HS-5 (cell line): ENCODE measurements at places on chromosomes 2 and 18.

GRCh38 chr2:234983011-234983726 lies 31.4 kb downstream of the SH3BP4 start:
- DNase-seq: no peak

- DNase-seq: no peak
These were observed 9.1 kb downstream of the LOXL3 start for GRCh38 chr2:74544634-74545033.

GRCh38 chr2:189534854-189535832 lies 45.4 kb downstream of the SLC40A1 start:
- DNase-seq: peak; percentile 42

DNA sequence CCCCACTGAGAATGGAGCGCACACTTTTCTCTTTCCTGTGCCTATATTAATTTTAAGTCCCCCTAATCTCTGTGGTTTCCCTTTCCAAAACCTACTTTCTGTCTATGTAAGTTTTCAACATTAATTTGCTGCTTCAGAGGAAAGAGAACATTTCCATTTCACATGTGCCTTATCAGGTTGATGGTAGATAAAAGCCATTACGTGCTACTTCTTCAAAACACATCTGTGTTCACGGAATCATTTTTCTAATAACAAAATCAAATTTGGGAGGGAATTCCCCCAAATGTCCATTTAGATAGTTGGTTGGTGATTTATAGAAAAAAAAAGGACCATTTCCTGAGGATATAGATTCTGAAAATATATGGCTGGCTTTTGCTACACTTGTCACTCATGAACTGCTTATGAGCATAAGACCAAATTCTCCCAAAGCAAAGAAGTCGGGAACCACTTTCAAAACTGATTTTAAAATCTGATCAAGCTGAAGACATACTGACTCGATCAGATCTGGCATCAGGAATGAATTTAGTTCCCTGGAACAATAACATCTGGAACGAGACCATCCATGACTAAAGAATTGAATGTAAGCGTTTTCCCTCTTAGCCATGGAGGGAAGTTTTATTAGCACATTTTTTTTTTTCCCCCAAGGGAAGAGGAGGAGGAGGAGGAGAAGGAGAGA lies 8.2 kb downstream of the PTGR3 start:
- no peak for DNase-seq

DNA sequence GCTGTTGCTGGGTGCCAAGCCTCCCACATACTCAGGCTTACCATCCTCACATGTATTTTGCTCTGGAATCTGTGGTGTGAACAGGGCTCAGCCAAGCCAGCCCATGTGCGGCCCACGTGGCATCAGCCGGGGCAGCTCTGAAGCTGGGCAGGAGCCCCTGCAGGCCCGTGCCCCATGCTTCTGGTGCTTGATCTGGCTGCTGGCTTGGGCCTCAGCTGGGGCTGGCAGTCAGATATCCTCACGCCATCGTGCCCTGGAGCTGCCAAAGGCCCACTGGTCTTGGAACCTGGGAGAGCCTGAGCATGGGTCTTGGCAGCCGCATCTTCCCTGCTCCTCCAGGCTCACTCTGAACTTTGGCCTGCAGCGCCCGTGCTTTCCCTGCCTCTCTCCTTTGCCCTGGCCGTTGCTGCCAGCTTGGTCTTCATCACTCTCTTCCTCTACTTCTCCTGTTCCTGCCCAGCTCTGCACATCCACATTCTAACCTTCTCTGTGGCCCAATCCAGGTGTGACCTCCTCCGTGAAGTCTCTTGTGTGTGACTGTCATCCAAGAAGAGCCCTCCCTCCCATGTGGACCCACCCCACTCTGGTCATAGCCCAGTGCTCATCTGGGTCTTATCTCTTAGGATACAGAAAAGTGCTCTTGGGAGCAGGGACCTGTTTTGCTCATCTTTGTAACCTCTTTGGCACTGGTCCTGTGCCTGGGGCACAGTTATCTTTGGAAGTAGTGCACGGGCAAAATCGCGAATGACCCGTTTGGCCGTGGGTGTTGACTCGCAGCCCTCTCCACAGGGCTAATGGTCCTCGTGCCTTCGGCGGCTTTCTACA lies 116.1 kb downstream of the RNF144A start:
- no peak for DNase-seq

DNA sequence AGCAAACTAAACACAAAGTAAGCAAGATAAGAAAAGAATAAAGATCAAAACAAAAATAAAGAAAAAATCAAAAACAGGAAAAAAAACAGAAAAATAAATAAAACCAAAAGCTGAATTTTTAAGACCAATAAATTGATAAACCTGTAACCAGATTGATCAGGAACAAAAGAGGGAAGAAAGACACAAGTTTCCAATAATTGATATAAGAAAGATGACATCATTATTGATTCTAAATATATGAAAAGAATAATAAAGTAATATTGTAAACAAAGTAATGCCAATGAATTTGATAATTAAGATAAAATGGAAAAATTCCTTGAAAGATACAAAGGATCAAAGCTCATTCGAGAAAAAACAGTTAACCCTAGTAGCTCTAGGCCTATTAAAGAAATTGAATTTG lies 394.6 kb upstream of the LRATD1 start:
- DNase-seq: no peak

- DNase-seq: no peak
These were observed 36.4 kb downstream of the LANCL1 start for GRCh38 chr2:210440206-210440605.

DNA sequence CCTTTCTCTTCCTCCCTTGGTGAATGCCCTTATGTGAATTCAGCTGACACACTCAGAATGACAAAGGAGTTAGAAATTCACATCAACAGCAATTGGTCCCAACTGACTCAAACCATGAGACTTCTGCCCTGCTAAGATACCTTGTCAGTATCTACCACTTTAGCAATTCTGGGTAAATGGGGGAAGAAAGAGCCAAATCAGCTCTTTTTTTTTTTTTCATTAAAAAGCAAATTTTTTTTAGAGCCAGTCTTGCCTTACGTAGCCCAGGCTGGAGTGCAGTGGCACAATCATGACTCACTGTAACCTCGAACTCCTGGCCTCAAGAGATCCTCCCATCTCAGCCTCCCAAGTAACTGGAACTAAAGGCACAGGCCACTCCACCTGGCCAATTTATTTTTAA lies 1.7 kb upstream of the PPP4R1 start:
- no peak for DNase-seq

GRCh38 chr18:34299828-34300227 lies 75.1 kb upstream of the NOL4 start:
- DNase-seq: no peak

DNA sequence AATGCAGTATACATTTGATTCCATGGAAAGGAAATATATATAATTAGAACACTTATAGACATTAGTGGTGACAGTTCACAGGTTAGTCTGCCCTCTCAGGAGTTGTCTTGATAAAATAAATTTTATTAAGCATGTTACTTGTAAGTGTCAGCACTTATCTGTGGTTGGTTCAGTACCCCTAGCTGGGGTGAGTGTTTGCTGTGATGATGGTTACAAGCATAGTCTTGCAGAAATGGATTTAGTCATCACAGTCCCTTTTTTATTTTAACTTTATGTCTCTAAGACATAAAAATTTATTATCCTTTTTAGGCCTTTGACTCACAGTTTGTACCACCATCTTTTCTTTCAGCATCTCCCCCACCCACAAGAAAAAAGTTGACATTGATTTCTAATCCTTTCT lies 52.1 kb downstream of the NCK2 start:
- DNase-seq: no peak

- DNase-seq: no peak
These were observed 42.7 kb upstream of the POLE4 start for GRCh38 chr2:74915743-74916142.

- DNase-seq: no peak
These were observed 220.8 kb downstream of the TFCP2L1 start for GRCh38 chr2:121064186-121064585.

- DNase-seq: peak; percentile 40
These were observed 280 bp upstream of the CYP1B1 start for GRCh38 chr2:38076152-38076709.

DNA sequence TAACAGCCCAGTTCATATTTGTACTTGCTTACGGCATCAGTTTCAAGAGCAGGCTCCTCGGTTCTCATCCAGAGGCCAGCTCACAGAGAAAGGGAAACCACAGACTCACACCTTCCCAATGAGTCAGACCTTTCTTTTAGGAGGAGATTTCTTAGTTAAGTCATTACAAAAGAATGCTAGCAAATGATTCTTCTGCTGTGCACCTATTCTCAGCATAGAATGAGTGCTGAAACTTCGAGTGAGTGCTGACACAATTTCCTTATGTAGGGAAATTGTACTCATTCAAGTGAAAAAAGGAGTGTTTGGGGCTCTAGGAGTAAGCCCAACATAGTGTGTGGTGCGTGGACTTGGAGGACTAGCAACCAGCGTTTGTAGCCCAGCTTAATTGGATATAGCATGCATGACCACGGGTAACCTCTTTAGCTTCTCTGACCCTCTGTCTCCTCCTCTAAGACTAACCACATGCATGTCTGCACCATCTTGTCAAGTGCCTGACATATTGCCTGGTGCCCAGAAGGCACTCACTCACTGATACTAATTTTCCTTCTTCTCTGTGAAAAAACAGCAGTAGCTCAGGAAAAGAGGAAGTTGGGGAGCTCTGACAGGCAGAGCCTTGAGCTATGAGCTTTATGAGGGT lies 87.0 kb downstream of the ALPK2 start:
- peak; percentile 85 for DNase-seq

DNA sequence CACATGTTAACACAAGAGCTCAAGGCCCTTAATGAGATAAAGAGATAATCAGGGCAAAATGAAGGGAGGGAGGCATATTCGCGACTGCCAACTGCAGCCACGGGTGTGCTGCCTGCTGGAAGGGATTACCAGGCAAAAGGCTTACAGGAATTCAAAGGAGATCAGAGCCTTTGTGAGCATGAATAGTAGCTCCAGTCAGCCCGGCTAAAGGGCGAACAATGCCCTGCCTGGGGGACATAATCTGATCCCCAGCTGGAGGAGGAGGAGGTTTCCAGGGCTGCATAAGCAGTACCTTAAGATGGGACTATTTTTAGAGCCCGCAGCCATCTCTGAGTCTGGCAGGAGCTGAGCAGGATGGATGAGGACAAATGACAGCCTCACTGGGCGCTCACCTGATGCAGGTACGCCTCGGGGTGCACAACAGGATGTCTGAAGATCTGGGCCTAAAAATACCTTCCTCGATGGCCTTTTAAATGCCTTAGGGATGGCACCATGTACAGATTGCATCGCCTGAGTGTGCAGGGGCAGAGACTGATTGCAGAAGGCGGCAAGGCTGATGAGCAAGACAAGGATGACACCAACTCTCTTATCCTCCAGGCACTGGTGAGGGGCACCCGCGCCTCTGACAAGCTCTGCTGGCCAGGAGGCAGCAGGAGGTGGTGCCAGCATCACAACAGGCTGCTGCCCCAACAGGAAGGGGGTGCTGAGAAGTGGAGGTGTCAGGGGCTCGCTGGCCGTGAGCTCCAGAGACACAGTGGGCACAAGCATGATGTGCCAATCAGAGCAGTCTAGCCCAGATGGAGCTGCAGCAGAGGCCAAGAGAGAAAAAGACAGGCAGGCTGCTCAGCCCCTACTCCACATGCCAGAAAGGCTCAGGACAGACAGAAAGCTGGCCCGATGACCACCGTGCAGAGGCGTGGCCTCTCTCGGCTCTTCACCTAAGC lies 111.4 kb downstream of the EIPR1 start:
- no peak for DNase-seq

- no peak for DNase-seq
These were observed 21.4 kb downstream of the HADHA start for GRCh38 chr2:26223018-26223417.

DNA sequence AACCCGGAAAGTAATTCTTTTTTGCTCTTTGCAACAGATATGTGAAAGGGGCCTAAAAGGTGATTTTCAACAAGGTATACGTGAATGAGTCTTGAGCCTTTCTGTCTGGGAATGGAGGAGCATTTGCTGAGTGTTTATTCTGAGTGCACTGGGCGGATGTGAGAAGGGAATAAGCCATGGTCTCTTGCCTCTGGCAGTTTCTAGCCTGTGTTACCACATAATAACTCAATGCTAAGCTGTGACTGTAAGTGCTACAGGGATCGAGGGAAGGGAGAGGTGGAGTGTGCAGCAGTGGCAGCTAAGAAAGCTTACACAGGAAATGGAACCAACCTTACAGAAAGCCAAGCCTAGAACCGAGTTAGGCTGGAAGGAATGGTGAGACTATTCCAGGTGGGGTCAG lies 444.3 kb downstream of the SLC4A3 start:
- no peak for DNase-seq

- no peak for DNase-seq
These were observed 13.5 kb downstream of the ZFP36L2 start for GRCh38 chr2:43212931-43213330.

DNA sequence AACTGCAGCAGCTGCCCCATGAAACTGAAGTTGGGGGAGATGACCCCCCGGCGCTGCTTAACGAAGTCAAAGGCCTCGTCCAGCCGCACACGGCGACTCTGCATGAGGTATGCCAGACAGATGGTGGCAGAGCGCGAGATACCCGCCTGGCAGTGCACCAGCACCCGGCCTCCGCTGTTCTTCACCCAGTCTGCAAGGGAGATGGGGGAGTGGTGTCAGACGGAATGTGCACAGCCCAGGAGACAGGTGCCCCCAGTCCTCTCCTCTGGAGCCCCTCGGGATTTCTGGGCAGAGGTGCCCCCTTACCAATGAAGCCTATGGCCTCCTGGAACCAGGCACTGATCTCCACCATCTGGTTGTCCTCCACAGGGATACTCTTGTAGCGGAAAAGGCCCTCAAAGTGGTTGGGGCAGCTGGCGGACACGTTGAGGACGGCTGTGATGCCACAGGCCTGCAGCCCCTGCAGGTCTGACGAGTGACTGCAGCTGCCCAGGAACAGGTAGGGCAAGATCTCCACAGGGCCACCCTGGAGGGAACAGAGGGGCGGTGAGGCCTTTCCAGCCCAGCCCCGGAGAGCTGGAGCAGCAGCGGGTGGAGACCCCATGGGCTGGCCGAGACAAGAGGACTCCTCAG lies 1.3 kb downstream of the DUSP2 start:
- no peak for DNase-seq

DNA sequence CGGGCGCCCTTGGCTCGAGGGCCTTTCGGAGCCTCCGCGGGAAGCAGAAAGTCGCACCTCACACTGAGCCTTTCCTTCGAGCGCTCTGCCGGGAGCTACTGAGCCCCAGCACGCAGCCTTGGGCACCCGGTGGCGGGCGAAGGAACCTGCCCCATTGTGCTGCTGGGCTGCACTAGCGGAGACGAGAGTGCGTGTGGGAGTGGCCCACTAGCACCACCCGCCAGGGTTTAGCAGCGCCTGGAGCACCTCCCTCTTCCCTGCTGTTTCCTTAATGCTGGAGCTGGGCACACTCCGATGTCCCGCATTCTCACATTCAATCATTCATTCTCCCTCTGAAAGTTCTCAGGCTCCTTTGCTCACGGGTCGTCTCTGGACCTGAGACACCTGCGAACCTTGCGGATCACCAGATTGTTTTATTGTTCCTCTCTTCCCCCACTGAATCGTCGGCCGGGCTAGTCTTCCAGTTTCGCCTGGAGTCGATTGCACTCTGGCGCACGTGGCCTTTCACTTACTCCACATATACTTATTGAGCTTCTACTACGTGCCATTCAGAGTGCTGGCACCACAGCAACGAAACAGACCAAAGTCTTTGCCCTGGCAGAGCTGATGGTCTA lies 8.5 kb upstream of the PAX3 start:
- no peak for DNase-seq
